Endothelial cell of umbilical vein (primary cell): ENCODE measurements at places on chromosomes 5 and 9. TPM values are rescaled to one million over a fixed set of nuclear protein-coding genes. Genes with fewer than 3 reads are reported as not detected.

Gene C9
- 0.44 TPM in 1 of 2 replicates, not detected in the other for total RNA-seq

Gene PCDHA2
- not detected in 2 replicates for total RNA-seq

Gene IQGAP2
- total RNA-seq: 4.7 and 5.7 TPM in 2 replicates

Gene PANK3
- 77.0 and 78.8 TPM in 2 replicates for total RNA-seq

Gene THBS4
- total RNA-seq: not detected in 2 replicates

Gene TYRP1
- total RNA-seq: not detected in 2 replicates

Gene CCDC69
- 4.3 and 4.5 TPM in 2 replicates for total RNA-seq

Gene PROB1
- total RNA-seq: 1.9 and 2.4 TPM in 2 replicates

Gene SPATA31E1
- total RNA-seq: not detected in 2 replicates

Gene NDUFS6
- total RNA-seq: 42.5 and 49.9 TPM in 2 replicates

Gene RNF20
- 31.6 and 33.7 TPM in 2 replicates for total RNA-seq

Gene GABRA1
- not detected in 2 replicates for total RNA-seq

Gene INSL4
- total RNA-seq: not detected in 2 replicates

Gene ADGRD2
- not detected in 2 replicates for total RNA-seq

Gene PELO
- total RNA-seq: 10.2 and 13.2 TPM in 2 replicates

Gene DRD1
- total RNA-seq: not detected in 2 replicates

Gene HTR1A
- total RNA-seq: not detected in 2 replicates

Gene RMND5B
- 34.2 and 38.2 TPM in 2 replicates for total RNA-seq

Gene ZNF883
- not detected in 2 replicates for total RNA-seq

Gene PCDHGC5
- total RNA-seq: 0.60 and 1.2 TPM in 2 replicates

Gene PGM5
- 1.4 and 1.9 TPM in 2 replicates for total RNA-seq

Gene LHX6
- 9.4 and 18.4 TPM in 2 replicates for total RNA-seq
